ENCODE measurements at places on chromosomes 3 and 15. TPM values are rescaled to one million over a fixed set of nuclear protein-coding genes. Genes with fewer than 3 reads are reported as not detected.

DNA sequence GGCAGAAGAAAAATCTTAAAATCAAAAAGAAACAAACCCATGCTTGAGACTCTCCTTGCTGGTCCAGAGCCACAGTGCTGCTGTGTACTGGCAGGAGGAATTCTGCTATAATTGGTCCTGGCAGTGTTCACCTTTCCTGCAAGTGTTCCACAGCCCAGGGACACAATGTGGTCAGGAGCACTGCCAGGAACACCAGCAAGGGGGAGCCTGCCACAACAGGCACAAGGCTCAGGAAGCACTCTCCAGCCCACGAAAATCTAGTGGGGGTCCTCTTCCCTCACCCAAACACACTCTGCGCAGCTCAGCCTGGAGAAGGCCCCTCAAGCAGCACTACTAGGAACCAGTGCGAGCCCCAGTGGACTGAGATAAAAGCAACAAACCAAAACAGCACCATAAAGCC is 92.9 kb downstream of the UBE3A start:
- no peaks in the 10 kb centered on the region for H3K27me3 ChIP-seq
- no peak for DNase-seq
- no peaks in the 10 kb centered on the region for H3K4me1 ChIP-seq

GRCh38 chr15:37618353-37618752 is 316.1 kb upstream of the TMCO5A start:
- H3K27me3 ChIP-seq, result no peaks in the 10 kb centered on the region
- no peaks in the 10 kb centered on the region for H3K36me3 ChIP-seq

DNA sequence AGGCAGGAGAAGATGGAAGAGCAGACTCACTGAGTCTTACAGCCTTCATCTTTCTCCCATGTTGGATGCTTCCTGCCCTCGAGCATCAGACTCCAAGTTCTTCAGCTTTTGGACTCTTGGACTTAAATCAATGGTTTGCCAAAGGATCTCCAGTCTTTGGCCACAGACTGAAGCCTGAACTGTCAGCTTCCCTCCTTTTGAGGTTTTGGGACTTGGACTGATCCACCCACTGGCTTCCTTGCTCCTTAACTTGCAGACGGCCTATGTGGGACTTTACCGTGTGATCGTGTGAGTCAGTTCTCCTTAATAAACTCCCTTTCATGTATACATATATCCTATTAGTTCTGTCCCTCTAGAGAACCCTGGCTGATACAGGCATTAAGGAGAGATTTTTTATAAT is 62.4 kb upstream of the TNIK start:
- peaks cover 2% of the 10 kb centered on the region for H3K36me3 ChIP-seq
- no peak for DNase-seq
- no peak overlapping the region for H3K4me3 ChIP-seq
- H3K27ac ChIP-seq, result no peak overlapping the region
- H3K27me3 ChIP-seq, result no peaks in the 10 kb centered on the region

- H3K36me3 ChIP-seq, result no peaks in the 10 kb centered on the region
- no peaks in the 10 kb centered on the region for H3K27me3 ChIP-seq
- H3K27ac ChIP-seq, result no peak overlapping the region
Observed at GRCh38 chr3:153210146-153210545, 48.1 kb downstream of the RAP2B start.

GRCh38 chr3:154421083-154421482 is 8.9 kb downstream of the GPR149 start:
- peaks cover 3% of the 10 kb centered on the region for H3K27me3 ChIP-seq
- H3K4me1 ChIP-seq, result no peaks in the 10 kb centered on the region
- no peak overlapping the region for H3K4me3 ChIP-seq
- no peak overlapping the region for H3K27ac ChIP-seq

DNA sequence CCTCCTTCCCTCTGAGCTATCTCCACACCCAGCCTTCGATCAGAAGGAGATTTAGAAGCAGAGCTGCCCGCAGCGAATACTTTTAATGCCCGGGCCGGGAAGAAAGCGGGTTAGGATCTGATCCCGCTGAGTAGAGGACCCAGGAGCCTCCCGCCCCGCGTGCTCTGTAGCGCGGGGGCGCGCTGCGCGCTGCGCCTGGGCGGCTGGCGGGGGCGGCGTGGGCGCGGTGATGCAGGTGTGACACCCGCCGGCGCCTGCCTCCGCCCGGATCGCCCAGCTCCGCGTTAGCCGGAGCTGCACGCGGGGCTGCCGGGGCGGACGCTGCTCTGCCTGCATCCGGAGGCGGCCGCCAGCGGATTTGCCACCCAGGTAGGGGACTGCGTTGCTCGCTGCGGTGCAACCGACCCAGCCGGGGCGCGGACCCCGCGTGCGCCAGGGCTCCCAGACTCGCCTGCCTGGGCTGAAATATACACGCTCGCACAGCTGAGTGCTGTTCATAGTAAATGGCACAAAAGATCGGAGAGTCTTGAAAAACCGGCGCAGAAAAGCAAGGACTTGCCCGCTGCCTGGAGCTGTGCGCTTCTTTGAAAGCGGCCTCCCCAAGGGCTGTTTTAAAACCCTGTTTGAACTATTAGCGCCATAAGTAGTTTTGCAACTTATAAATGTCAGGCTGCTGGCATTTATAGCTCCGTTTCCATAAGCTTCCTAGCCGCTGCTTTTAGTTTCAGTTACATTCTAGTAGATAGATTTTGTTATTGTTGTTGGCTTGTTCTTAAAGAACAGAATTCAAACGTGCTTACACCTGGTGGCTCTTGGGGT is at the start of gene SV2B:
TSS of gene SV2B (plus strand) at position 263 of the 819 bp plus-strand sequence. CDS start 126,007 bp downstream, outside the sequence.
- peak; percentile 77 for DNase-seq
- H3K4me3 ChIP-seq, result peak within 1 kb of the TSS; percentile 88
- H3K36me3 ChIP-seq, result no peaks in the 10 kb centered on the region
- H3K27me3 ChIP-seq, result peaks cover 79% of the 10 kb centered on the region

GRCh38 chr3:159978353-159978752 is 10.3 kb upstream of the IL12A start:
- H3K4me3 ChIP-seq, result no peak overlapping the region
- H3K36me3 ChIP-seq, result no peaks in the 10 kb centered on the region
- H3K27ac ChIP-seq, result no peak overlapping the region
- H3K4me1 ChIP-seq, result no peaks in the 10 kb centered on the region

- peaks cover 2% of the 10 kb centered on the region for H3K36me3 ChIP-seq
- H3K4me3 ChIP-seq, result no peak overlapping the region
- no peaks in the 10 kb centered on the region for H3K27me3 ChIP-seq
- no peak for DNase-seq
Observed at GRCh38 chr3:18870074-18870640, 278.2 kb upstream of the KCNH8 start.

PLSCR2 gene
- not detected for total RNA-seq

DNA sequence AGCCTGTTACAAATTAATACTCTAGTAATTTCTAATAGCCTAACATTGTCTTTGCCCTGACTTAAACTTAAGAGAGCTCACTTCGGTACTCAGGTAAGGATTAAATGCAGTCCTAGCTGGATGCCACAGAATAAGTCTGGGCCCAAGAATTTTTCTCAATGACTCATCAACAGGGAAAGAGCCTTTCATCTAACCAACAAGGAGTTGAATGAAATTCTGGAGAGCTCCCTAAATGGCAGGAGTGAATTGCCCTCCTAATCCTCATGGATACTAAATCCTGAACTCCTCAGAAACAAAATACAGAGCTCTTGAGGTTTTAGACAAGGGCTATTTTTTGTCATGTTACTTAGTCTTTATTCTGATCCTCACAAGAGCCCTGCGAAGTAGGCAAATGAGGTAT is 159.5 kb downstream of the PLCH1 start:
- H3K4me1 ChIP-seq, result peaks cover 6% of the 10 kb centered on the region
- no peak overlapping the region for H3K4me3 ChIP-seq

DNA sequence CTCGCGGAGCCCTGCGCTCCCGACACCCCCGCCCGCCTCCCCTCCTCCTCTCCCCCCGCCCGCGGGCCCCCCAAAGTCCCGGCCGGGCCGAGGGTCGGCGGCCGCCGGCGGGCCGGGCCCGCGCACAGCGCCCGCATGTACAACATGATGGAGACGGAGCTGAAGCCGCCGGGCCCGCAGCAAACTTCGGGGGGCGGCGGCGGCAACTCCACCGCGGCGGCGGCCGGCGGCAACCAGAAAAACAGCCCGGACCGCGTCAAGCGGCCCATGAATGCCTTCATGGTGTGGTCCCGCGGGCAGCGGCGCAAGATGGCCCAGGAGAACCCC is 464 bp downstream of the SOX2 start:
- no peak for DNase-seq
- peaks cover 2% of the 10 kb centered on the region for H3K4me1 ChIP-seq

C15orf62 gene
- 2.4 TPM for total RNA-seq

RTP4 gene
- total RNA-seq, result 16.9 TPM

GRCh38 chr15:43913026-43913780 is 86.4 kb downstream of the WDR76 start:
- H3K27ac ChIP-seq, result no peak overlapping the region
- no peaks in the 10 kb centered on the region for H3K36me3 ChIP-seq
- peaks cover 2% of the 10 kb centered on the region for H3K27me3 ChIP-seq
- no peak for DNase-seq

GRCh38 chr3:112489674-112490479 is 9.4 kb downstream of the BTLA start:
- no peak for DNase-seq
- peaks cover 49% of the 10 kb centered on the region for H3K4me1 ChIP-seq
- H3K27ac ChIP-seq, result peak overlapping the region; percentile 69

DNA sequence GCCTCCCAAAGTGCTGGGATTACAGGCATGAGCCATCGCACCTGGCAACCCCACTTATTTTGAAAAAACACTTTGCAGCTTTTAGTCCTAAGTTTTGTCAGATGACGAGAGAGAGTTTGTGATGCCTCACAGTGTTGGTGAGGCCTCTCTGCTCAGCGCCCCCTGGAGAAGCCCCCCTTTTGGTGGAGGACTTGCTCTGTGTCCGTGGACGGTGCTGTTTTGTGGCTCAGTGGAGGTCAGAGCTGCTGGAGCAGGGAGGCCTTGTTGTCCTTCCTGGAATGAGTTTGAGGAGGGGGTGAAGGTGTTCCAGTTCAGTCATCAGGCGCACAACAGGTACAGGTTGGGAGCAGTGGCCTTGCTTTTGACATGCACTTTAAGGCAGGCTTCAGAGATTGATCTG is 58.0 kb downstream of the PGPEP1L start:
- peaks cover 5% of the 10 kb centered on the region for H3K36me3 ChIP-seq
- H3K4me3 ChIP-seq, result no peak overlapping the region
- no peaks in the 10 kb centered on the region for H3K27me3 ChIP-seq
- H3K4me1 ChIP-seq, result peaks cover 15% of the 10 kb centered on the region

- H3K4me1 ChIP-seq, result no peaks in the 10 kb centered on the region
- H3K36me3 ChIP-seq, result no peaks in the 10 kb centered on the region
- H3K4me3 ChIP-seq, result no peak overlapping the region
- no peaks in the 10 kb centered on the region for H3K27me3 ChIP-seq
- H3K27ac ChIP-seq, result no peak overlapping the region
Observed at GRCh38 chr15:93477721-93478120, 388.7 kb upstream of the RGMA start.

DPPA4 gene
- not detected for total RNA-seq

DNA sequence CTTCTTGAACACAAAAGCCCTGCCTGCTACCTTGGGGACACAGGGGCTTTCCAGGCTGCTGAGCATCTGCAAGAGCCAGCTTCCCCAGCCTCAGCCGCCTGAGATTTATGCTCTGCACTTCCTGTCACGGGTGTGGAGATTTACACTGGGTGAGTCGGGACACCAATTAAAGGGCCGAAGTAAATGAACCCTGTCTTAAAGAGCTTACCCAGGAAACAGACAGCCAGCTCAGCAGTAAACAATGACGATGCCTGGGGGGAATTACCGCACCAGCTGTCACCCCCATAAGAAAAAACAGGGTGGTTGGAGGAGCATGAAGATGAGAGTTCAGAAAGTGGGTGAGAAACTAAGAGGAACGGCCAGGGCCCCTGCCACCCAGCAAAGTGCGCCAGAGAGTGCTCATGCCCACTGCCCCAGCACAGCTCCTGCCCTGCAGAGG is 37.5 kb upstream of the IQSEC1 start:
- H3K4me3 ChIP-seq, result no peak overlapping the region
- peak; percentile 28 for DNase-seq
- H3K4me1 ChIP-seq, result peaks cover 6% of the 10 kb centered on the region
- peak overlapping the region; percentile 23 for H3K27ac ChIP-seq
- no peaks in the 10 kb centered on the region for H3K36me3 ChIP-seq
- peaks cover 4% of the 10 kb centered on the region for H3K27me3 ChIP-seq

DNA sequence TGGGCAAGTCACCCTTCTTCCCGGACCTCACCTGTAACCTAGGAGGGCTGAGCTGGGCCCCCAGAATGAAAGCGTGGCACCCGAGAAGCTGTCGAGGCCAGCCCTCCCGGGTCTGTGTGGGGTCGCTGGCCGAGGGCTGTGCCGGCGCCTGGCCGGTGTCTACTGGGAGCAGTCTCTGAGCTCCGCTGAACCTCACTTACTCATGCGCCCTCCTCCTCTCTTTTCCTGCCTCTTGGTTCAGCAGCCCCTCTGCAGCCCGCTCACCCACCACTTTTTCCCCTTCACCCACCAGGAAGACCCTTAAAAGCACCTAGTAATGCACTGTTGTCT is 419 bp downstream of the HYKK start:
- H3K4me3 ChIP-seq, result peak overlapping the region; percentile 96
- H3K36me3 ChIP-seq, result no peaks in the 10 kb centered on the region
- H3K27me3 ChIP-seq, result peaks cover 14% of the 10 kb centered on the region
- no peak for DNase-seq
- H3K27ac ChIP-seq, result no peak overlapping the region
- peaks cover 15% of the 10 kb centered on the region for H3K4me1 ChIP-seq

FOXP1 gene
- 178 TPM for total RNA-seq

MAPKAPK3 gene
- 176 TPM for total RNA-seq

ZBED2 gene
- 1.9 TPM for total RNA-seq

GRCh38 chr3:48899273-48899672 is 591 bp upstream of the SLC25A20 start:
- peak; percentile 36 for DNase-seq
- H3K36me3 ChIP-seq, result peaks cover 9% of the 10 kb centered on the region
- peak overlapping the region; percentile 93 for H3K27ac ChIP-seq
- no peaks in the 10 kb centered on the region for H3K27me3 ChIP-seq
- peak overlapping the region; percentile 95 for H3K4me3 ChIP-seq

- H3K4me3 ChIP-seq, result no peak overlapping the region
- H3K27ac ChIP-seq, result no peak overlapping the region
- no peaks in the 10 kb centered on the region for H3K27me3 ChIP-seq
Observed at GRCh38 chr15:47404877-47405276, 312.4 kb upstream of the SEMA6D start.

RTP3 gene
- total RNA-seq, result not detected

DNA sequence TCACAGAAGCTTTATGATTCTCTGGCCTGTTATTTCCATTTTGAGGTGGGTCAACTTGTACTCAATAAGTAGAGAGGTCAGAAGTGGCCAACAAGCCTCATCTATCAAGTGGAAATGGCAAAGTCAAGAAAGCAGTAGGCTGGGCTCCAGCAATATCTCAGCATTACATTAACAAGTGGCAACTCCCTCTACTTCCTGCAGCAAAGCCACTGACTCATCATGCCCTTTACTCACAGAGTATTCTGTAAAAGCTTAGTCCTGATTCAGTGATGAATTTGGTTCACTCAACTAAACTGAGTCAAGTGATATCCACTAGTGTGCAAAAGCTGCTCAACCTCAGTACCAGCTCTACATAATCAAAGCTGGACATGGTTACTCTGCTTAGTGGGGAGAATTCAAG is 954.6 kb downstream of the EPHA3 start:
- H3K4me1 ChIP-seq, result no peaks in the 10 kb centered on the region
- no peaks in the 10 kb centered on the region for H3K36me3 ChIP-seq
- H3K27me3 ChIP-seq, result no peaks in the 10 kb centered on the region
- H3K27ac ChIP-seq, result no peak overlapping the region

Data from activated naive CD8-positive, alpha-beta T cell treated with anti-CD3 and anti-CD28 coated beads, Interleukin-2, amount 10 ng/mL, durations not matched to agents 7 days and 5 days (primary cell).